Stimulated activated CD8-positive, alpha-beta memory T cell treated with anti-CD3 and anti-CD28 coated beads, Interleukin-12 subunit alpha, Interleukin-12 subunit beta, amount 100 ng/mL, for 4 hours (primary cell): ENCODE measurements at places on chromosomes 1 and 21.

GRCh38 chr1:20604678-20605077, 15.8 kb downstream of the CDA start:
- no peak for DNase-seq

DNA sequence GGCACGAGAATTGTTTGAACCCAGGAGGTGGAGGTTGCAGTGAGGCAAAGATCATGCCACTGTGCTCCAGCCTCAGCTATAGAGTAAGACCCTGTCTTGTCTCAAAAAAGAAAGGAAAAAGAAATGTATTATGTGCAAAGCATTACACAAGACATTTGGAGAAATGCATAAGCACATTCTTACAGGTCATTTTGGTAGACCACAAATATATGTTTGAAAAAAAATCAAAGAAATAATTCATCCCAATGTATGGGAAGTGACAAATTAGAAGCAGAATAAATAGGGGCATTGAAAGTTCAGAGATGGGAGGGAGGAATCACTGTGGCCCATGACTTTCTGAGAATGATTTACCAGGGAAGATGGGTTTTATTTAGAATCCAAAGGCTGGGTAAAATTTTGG, 283.5 kb upstream of the ADAMTS5 start:
- no peak for DNase-seq

DNA sequence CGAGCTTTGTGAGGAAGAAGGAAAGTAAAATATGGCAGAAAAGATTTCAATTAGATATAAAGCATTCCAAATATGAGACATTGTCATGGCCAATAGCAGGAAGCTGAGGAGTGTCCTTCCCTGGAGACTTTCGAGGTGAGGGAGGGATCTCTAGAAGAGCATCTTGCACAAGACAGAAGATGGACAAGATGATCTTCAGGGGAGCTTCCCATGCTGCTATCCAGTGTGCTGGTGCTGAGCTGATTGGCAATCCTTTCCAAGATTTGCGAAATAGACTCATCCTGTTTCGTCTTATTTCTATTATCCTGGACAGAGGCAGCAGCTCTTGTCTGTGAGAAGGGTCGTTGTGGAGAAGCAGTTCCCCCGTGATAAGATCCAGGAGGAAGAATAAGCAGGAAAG, 342.0 kb upstream of the CAMK1G start:
- DNase-seq, result no peak

DNA sequence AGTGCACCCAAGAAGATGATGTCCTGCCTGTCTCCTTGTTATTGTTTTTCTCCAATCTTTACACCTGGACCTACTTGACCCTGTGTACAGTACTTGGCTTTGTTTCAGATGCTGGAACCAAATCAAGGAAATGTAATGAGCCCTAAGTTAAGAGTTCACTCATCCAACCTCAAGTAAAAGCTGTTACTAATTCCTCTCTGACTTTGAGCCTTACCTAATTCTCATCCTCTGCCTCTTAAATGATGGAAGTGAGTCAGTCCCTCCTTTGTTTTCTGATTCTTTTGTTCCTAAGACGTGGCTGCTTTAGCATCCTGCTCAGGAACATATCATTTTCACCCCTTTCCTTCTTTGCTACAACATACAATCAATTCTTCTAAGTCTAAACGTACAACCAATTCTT, 15.3 kb upstream of the PLA2G4A start:
- DNase-seq, result no peak

- no peak for DNase-seq
Observed at GRCh38 chr1:184771190-184771691, 16.6 kb upstream of the EDEM3 start.

- DNase-seq, result no peak
Observed at GRCh38 chr21:41765973-41766882, 624 bp downstream of the RIPK4 start.

GRCh38 chr1:199843861-199844260, 183.6 kb upstream of the NR5A2 start:
- no peak for DNase-seq

DNA sequence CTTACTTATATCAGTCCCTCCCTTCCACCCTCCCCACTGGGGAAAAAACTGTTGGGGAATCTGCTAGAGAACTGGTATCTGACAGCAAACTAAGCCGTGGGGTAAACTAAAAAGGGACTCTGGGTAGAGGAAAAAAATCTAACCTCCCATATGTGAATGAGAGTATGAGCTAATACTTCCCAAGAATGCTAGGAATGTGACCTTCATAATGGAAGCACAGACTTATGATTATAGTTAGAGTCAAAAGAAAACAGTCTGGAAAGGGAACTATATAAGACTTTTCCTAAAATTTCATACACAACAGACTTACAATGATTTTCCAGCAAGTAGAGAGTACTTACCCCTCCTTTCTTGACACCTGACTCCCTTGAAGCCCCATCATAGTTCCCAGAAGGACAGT, 23.0 kb upstream of the RBBP5 start:
- DNase-seq, result no peak

GRCh38 chr1:100061681-100062080, 71.0 kb downstream of the SASS6 start:
- no peak for DNase-seq

DNA sequence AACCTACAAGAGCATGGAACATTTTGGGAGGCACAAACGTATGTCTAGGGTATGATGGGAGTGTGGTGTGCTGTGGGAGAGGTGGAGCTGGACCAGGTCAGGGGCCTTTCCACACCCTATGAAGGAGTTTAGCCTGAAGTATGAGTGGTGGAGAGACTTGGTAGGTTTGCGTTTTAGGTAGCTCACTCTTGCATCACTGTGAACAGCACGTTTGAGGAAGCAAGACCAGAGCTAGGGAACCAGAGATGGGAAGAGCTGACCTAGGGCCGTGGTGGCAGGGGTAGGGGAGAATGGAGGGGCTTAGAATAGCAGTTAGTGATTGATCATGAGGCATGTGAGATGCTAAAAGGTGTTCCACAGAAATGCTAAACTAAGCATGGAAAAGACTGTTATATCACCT, 25.1 kb upstream of the ZFP69B start:
- no peak for DNase-seq

DNA sequence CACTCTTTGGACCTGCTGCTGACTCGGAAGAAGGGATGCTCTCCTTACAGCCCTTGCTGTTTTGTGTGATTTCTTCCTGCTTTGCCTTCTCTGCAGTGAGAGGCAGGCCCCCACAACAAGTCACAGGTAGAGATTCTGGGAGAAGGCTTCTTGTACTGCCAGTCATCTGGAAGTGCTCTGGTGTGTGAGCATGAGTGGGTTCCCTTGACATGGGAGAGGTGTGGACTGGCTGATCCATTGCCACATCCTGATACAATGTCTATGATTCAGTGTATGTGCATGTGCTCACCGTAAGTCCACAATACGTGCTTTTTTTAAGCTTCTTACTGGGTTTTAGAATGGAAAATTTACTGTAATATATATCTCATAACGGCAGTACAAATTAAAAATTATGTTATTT, 46.0 kb upstream of the PLA2G4A start:
- no peak for DNase-seq

GRCh38 chr1:77282187-77282865, 507 bp downstream of the AK5 start:
- peak; percentile 0 for DNase-seq

- no peak for DNase-seq
Observed at GRCh38 chr1:60615666-60616065, 466.7 kb upstream of the NFIA start.

DNA sequence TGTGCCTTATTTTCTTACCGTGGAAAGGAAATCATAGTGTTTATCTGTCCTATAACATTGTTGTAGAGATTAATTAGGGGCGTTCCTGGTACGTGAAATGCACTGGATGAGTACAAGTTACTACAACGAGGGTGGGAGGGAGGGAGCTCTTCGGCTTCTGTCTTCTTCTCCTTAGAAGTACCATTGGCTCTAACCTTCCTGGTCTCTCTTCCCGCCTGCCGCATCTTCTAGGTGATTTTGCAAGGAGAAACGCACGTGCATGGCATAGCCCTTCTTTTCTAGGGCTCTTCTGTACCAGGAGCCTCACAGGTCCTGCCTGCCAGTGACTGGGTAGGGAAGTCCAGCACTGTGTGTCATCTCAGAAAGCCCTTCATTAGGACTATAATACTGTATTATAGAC, 16.8 kb downstream of the SH3BP5L start:
- DNase-seq, result no peak

DNA sequence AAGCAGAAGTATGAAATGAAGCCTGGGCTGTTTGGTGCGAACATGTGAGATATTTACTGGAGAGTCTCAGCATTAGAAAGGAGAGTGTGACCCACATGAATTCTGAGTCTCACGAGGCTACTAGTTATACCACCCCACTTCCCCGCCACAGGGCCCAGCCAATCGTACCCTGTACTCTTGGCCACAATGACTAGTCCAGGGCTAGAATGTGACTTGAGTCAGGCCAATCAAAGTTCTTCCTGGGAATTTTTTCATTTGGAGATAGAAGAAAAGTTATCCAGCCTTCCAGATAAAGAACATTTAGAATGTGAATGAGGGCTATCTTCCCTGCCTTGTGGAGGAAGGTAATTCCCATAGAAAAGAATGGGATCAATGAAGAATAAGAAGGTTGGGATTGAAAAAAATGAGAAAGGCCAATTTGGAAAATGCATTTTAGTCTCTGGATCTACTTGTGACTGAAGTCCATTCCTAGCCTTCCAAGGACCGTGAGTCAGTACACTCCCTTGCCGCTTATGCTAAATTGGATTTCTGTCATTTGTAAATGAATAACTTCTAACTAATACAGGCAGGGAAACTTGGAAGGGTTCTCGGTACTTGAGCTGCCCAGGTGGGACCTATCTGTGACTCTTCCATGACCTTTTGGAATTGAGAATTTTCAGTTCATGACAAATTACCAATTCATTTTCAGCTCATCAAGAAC, 12.3 kb upstream of the RIMKLA start:
- DNase-seq, result no peak

GRCh38 chr1:7940745-7941436, at the start of gene TNFRSF9:
Gene TNFRSF9, minus strand, starts transcription at chr1:7940839. Its CDS starts 845 bp downstream, at chr1:7939994.
- peak; percentile 78 for DNase-seq
